ENCODE measurements at places on chromosomes 2 and 18.
A peak's percentile ranks its signal among the peaks of the same experiment; 100 is the strongest.

GRCh38 chr2:54403512-54404238 lies 52.5 kb upstream of the SPTBN1 start:
- no peak for DNase-seq

DNA sequence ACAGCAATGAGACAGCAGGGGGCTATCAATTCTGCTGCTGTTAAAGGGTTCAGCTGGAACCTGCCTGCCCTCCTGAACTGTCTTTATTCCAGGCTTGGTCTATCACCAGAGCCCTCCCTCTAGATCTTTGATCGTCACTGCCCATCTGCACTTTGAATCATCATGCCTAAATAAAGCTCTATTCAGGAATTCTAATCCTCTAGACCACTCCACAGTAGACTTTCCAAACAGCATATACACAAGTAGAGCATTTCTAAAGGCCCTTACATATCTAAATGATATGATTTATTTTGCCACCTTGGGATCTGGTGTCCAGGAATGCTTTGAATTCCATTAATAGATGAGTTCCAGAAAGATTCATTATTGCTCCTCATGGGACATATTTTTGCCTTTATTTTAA lies 542.1 kb upstream of the SYT4 start:
- no peak for DNase-seq

DNA sequence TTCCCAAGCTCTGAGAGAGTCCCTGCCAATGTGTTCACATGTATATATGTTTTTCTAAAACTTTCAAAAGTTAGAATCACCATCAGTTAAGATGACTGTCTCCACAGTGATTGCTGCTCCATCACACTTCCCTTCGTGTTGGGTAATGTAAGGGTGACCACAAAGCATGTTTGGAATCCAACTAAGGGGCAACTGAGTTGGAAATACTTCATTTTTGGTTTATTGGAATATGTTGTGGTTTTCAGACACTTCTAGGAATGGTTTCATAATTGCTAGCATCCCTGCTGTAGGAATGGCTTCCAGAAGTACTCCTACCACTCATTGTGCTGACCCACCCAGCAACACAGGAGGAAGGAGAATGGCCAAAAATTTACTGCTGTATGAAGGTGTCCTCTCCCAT lies 212.5 kb upstream of the GULP1 start:
- no peak for DNase-seq

GRCh38 chr2:186610785-186611184 lies 20.9 kb downstream of the ITGAV start:
- DNase-seq = no peak

GRCh38 chr2:213751446-213751845 lies 467.2 kb downstream of the SPAG16 start:
- DNase-seq = no peak

DNA sequence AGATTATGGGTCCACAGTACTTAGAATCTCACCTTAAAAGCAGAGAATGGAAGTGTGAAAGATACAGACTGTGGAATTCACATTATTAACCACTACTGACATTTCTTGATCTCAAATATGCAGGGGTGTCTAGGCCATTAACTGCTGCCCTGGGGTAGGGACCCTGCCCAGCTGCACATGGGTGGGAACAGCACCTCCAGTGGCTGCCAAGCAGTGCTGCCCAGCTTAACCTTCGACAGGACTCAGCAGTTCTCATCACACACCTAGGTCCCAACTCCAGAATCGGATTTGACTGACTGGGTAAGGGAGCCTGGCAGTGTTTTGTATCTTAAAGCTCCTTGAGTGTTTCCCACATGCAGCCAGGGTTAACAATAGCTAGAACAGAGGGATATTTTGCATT lies 14.9 kb downstream of the ERFE start:
- DNase-seq = no peak

GRCh38 chr2:122758967-122759366 lies 1003.5 kb downstream of the TSN start:
- no peak for DNase-seq

- no peak for DNase-seq
Observed at GRCh38 chr2:16653083-16653375, 12.6 kb downstream of the CYRIA start.

DNA sequence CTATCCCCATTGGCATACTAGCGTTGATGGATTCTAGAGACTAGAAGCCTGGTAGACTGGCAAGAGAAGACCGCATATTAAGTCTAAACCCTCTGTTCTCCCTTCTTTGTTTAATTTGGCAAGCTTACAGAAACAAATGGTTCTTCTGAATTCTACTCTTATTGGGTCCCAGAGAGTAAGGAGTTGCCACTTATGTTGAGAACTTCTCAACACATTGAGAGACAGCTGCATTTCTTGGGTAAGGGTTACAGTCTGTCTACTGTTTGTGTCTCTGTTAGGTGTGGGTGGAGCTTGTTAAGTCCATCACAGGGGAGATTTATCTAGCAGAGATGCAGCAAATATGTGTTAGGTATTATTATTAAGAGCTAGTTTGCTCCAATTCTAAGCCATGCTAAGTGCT lies 435.8 kb upstream of the MEIS1 start:
- no peak for DNase-seq

GRCh38 chr2:21037671-21038108 lies 6.2 kb downstream of the APOB start:
- DNase-seq = no peak

GRCh38 chr2:24123922-24124580 lies 782 bp downstream of the FAM228B start:
- no peak for DNase-seq

- peak; percentile 67 for DNase-seq
Observed at GRCh38 chr2:37635504-37636380, 35.7 kb downstream of the CDC42EP3 start.

DNA sequence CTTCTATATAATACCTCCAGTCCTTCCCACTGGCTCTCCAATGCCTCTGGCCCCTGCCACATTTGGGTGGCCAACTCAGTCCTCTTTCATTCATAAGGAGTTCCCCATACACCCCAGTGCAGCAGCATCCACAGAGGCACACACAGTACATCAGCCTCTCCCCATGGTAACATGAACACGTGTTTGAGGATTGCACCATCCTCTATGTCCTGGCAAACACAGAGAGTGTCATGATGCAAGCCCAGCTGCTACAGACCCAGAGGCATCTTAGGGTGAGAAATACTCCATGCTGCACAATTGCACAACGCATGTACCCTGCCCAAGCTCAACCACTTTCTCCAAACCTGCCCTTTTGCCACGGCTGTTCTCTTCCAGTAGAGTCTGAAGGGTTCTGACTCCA lies 11.5 kb downstream of the IGFBP5 start:
- no peak for DNase-seq

GRCh38 chr2:65383541-65384488 lies 48.6 kb downstream of the SPRED2 start:
- DNase-seq = no peak

DNA sequence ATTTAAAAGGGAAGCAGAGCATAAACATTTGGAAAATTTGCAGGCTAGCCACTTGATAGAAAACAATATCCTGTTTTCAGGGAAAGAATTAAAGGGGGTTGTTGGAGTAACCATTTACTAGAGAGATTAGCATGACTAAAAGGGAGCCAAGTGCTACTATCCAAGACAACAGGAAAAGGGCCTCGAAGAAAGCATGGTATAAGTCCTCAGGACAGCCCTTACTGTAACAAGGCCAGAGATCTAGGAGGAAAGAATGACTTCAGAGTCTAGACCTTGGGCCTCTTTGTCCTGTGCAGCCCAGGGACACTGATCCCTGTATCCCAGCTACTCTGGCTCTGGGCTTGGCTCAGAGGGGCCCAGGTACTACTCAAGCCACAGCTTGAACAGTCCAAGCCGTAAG lies 16.6 kb downstream of the TPO start:
- DNase-seq = no peak

DNA sequence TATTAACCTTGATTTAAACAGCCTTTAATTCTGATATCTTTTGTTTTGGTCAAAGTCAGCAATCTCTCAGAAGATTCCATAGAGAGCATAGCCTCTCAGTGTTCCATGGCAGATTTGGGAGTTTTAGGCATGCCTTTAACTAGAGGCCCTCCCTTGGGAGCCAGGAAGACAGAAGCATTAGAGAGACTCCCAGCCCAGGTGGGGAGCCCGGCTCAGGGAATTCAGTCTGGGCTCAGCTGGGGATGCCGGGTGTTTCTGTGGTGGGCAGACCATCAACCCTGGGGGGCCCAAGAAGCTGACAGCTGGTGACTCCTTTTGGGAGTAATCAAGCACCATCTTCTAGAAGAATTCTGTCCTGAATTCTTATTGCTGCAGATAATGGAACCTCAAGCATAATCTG lies 99.7 kb upstream of the CELF4 start:
- DNase-seq = no peak

Measured in activated naive CD4-positive, alpha-beta T cell treated with anti-CD3 and anti-CD28 coated beads, Interleukin-2, amount 50 U/mL, for 16 hours (primary cell).